D341Med (cell line): ENCODE measurements at places on chromosomes 4 and X.
A peak's percentile ranks its signal among the peaks of the same experiment; 100 is the strongest.

DNA sequence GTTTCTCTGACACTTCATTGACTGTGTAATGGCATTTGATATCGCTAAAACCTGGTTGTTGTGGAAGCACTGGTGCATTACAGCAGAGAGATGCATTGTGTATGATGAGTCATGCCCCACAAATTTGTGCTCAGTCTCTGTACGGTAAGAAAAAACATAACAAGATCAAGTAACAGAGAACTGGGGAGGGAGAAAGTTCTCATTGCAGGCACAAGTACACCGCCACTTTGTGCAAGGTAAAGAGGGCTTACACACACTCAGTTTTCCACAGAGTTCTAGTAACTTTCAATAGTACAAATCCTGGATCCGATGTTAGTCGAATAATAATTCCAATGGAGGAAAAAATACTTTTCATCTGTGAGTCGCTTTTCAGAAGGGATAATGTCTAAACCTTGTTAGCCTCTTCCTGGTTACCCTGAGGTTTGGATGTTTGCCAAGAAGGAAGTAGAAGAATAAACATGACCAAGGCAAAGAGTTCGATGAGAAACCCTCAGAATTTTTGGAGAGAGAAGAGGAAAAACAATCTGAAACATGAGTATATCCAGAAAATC lies 512.5 kb upstream of the SLIT2 start:
- no peak for DNase-seq

DNA sequence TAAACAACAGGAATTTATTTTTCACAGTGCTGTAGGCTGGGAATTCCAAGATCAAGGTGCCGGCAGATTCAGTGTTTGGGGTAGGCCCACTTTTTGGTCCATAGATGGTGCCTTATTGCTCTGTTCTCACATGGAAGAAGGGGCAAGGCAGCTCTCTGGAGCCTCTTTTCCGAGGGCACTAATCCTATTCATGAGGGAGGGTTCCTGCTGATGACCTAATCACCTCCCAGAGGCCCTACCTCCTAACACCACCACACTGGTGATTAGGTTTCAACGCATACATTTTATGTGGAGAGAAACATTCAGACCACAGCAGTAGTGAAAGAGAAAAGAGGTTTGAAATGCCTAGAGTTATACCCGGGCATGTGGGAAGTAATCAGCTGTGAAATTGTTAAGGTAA lies 1.4 kb upstream of the POLA1 start:
- DNase-seq: no peak

DNA sequence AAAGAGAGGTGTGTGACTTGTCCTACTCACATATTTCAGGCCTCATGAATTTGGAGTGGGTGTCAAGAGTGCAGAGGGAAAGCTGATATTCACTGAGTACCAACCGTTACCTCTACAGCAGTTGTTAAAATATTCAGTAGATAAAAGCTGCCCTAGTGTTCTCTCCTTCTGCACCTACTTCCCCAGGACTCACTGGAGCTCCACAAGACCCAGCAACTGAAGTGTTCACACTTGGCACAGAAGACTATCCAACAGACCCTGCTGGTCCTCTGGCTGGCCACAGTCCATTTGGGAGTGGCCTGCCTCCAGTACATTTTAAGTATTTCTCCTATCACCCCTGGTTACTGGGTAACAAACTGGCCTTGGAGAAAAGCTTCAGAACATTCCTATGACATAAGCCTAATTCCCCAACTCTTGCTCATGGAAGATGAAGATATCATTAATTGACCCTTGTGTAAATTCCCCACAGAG lies 70.8 kb downstream of the PPARGC1A start:
- DNase-seq: no peak

DNA sequence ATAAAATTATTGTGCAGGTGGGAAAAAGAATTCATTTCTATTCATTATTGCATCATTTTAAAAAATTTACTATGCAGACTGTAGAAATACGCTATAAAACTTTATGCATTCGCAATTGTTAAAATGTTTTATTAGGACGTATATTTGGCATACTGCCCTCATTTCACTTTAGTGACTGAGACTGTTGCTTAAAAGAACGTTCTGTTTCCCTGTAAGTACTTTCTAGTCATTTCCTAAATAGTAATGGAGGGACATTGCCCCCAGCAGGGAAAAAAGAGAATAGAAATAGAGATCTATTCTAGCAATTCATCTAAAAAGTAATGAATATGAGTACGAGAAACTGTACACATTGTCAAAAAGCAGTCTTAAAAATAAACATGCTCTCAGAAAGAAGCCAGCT lies 1295.8 kb upstream of the TENM3 start:
- no peak for DNase-seq

DNA sequence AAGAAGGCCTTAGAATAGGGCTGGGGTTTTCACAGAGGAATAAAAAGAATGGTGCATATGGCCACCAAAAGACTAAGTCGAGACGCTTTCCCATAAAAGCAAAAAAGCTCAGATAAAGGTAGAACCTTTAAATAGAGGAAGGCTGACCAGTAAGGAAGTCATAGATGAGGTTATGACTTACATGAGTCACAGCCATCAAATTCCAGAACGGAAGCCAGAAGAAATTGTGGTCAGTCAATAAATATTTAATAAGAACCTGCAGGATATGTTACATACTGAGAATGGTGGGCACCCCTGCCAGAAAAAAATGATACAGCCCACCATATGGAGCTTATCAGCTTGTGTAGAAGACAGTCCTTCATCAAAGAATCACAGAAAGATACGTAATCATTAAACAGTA lies 120.1 kb downstream of the MANBA start:
- DNase-seq: no peak

- DNase-seq: peak; percentile 24
These were observed 7.1 kb upstream of the RGS12 start for GRCh38 chr4:3285558-3286334.

DNA sequence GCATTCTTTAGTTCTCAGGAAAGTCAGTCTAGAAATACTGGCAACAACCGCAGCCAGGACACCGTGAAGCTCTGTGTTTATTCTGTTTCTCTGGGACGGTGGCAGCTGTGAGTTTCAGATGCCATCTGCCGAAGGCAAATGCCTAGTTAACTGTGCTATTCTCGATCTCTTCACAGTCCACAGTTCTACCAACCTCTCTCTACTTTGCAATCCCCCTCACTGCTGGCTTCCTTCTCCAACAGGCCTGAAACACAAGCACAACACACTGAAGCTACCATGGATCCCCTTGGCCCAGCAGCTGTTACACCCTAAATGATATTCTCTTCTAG lies 118.8 kb downstream of the ZNF827 start:
- DNase-seq: no peak

GRCh38 chrX:50813843-50814661 lies at the start of gene SHROOM4:
Gene SHROOM4, minus strand, starts transcription at chrX:50814194. Its CDS starts 176 bp downstream, at chrX:50814018.
- DNase-seq: peak; percentile 8
